Activated CD8-positive, alpha-beta memory T cell treated with anti-CD3 and anti-CD28 coated beads for 48 hours (primary cell): ENCODE measurements at places on chromosomes 5 and 9.

- DNase-seq: no peak
Observed at GRCh38 chr5:56530626-56531138, 284.7 kb upstream of the MAP3K1 start.

DNA sequence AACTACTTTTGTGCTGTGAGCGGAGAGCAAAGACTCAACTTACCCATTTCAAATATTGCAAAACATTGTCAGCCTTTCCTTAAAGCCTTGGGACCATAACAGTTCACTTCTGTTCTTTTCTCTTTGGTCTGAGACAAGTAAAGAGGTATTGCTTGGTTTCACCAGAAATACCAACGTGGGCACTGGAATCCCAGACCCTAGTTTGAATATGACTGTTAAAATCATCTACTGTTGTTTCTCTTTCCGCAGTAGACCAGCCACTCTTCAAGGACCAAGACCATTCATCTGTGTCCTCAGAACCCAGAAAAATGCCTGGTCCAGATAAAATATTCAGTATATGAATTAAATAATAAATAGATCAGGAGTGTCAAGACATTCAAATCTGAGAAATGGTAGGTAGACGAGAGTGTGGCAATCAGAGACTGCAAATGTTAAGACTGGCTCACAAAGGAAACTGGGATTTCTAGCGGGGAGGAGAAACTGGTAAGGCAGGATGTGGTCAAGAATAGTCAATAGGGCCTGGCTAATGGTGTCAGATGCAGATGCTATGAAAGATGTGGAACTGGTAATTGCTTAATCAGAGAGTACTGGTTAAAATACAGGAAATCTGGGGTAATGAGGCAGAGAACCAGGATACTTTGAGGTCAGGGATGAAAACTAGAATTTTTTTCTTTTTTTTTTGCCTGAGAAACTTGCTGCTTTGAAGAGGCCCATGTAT is 82.1 kb upstream of the IL33 start:
- DNase-seq: no peak

GRCh38 chr5:160470437-160471361 is 49.0 kb downstream of the PTTG1 start:
- DNase-seq: no peak

- no peak for DNase-seq
Observed at GRCh38 chr9:37917313-37917731, 13.4 kb upstream of the SLC25A51 start.

- DNase-seq: no peak
Observed at GRCh38 chr9:18124760-18125159, 349.2 kb upstream of the ADAMTSL1 start.

DNA sequence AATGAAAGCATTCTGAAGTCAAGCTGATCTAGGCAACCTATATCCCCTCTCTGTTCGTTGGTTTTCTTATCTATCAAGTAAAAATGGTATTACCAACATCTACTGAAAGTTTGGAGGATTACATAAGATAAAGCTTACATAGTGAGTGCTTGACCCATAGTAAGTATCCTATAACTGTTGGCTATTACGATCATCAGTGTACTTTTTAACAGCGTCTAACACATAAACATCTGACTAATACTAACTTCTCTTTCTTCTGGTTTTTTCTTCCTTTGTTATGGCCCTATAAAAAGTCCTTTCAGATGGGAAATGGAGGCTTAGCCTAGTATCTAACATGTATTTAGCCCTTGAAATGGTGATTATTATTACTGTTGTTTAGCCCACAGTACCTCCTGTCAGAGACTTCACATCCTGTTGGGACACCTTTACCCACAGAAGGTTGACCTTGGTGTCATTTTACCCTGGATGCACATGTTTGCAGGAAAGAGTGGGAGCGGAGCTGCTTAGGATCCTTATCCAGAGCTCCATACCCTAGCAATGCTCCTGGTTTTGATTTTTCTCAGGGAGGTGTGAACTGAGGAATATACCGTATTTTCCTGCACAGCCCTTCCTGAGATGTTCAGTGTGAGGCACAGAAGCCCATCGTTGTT is 6.0 kb downstream of the INSYN2B start:
- no peak for DNase-seq

DNA sequence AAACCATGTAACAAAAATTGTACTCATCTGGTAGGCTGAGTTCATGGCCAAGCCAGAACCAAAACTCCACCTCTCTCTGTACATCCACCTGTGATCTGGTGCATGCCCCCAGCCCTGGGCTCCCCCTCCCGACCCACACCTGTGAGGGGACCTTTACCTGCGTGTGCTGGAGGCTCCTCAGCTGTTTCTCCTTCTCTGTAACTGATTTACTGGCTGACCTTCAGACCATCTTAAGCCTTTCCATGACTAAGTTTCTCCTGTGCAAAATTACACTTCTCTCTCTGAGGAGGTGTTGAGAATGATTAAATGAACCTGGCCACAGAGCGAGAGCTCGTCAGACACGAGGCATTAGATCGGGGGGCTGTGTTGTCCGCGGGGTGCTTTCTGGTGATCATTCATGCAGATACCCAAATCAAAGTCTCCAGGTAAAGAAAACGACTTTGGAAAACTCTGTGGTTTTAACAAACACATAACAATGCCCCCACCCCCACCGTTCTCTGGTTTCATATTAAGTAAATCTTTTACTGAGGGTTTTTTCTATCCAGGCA is 136.4 kb downstream of the SEMA5A start:
- no peak for DNase-seq

DNA sequence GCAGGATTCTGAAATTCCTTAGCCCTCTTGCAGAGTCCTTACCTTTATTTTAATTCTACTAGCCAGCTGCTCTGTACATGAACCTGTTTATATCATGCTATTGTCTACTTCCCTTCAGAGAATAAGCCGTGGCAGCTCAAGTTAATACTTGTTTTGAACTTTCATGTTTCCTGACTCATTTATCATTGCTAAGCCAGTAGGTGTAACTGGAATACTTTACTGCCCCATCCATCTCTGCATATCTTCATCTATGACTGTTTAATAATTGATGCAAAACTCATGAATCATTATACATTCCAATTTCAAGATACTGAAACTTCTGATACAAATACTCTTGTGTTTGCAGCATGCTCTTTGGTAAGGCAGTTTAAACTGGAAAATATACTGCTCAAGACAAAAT is 174.7 kb downstream of the PPP2R2B start:
- DNase-seq: no peak

DNA sequence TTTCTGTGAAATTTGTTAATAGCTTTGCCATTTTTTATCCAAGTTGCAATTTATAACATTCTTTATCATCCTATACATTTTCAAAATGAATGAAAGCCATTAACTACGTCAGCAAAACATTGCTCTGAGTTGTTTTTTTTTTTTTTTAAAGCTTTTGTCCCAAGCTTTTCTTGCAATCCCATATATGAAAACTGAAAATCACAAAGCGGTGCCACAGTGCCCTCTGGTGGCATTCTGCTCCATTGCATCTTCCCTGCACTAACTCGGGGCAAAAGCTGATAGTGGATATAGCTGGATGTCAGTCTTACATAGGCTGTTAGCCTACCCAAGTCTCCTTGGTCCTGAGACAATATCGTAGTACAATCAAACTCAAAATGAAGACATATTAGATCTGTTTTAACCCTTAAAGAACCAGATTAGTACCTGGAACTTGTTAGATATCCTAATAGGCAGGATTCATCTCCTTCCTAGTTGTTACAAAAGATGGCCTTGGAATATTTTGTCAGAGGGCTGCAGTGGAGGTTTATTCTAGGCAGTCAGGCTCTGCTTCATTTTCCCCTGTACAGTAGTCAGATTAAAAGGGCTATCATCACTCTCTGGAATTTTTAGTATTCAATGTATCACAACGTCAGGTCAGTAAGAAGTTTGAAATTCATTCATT is 669.9 kb downstream of the PTPRD start:
- DNase-seq: peak; percentile 4

DNA sequence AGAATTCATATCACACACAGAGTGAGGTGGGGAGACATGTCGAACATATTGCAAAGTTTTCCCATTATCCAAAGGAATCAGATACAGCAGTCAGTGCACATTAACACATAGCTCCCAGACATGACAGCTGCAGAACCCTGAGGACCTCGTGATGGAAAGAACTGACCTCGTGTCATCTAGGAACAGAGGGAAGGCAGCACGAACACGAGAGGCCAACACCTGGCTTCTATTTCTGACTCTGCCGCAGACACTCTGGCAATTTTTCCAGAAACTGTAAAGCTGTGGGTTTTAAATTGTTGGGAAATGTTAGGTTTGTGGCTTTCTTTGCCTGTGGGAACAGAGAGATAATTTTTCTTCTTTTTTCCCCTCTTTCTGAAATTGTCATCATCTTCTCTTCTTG is 315.0 kb upstream of the PIK3R1 start:
- no peak for DNase-seq

- DNase-seq: no peak
Observed at GRCh38 chr5:156359476-156359875, 32.5 kb downstream of the SGCD start.

- DNase-seq: no peak
Observed at GRCh38 chr9:15306068-15306756, 804 bp downstream of the TTC39B start.

DNA sequence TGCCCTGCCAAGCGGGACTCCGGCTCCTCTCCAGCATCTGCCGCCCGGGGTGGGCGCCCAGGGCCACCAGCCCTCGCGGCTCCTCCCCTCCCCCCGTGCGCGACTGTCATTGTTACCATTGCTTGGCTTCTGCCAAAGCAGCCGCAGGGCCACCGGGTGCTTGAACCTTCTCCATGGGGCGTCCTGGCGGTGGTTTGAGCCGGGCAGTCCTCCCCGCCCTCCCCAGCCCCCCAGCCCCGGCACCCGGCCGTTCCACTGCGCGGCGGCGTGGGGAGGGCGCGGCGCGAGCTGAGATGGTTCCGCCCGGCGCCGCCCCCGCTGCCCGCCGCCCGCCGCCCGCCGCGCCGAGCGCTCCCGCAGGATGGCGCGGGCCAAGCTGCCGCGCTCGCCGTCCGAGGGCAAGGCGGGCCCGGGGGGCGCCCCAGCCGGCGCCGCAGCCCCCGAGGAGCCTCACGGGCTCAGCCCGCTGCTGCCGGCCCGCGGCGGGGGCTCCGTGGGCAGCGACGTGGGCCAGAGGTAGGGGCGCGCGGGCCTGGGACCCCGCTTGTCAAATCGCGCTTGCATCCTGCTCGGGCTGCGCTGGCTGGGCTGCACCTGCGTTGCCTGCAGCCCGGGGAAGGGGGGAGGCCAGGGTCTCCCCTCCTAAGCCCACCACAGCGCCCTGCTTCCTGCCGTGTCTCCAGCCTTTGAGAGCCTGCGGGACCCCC is 34.4 kb downstream of the KCNT1 start:
- no peak for DNase-seq

DNA sequence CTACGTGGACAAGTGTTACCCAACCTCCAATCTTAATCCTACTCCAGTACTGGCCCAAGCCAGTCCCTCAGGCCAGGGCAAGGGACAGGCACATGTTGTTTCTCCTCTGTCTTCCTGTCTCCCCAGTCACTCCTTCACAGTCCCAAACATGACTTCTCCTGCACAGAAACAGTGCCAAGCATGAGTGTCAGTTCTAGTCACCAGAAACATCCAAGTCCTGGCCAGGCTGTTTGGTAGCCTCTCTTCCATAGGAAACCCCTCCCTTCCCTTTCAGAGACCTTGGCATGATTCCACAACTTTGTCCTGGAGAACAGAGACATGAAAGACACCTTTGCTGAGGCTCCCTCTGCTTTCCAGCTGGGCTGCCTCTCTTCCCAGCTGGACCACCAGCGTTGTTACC is 56.2 kb upstream of the SLC2A8 start:
- DNase-seq: no peak

GRCh38 chr9:83449983-83450382 is 88.2 kb downstream of the FRMD3 start:
- no peak for DNase-seq

DNA sequence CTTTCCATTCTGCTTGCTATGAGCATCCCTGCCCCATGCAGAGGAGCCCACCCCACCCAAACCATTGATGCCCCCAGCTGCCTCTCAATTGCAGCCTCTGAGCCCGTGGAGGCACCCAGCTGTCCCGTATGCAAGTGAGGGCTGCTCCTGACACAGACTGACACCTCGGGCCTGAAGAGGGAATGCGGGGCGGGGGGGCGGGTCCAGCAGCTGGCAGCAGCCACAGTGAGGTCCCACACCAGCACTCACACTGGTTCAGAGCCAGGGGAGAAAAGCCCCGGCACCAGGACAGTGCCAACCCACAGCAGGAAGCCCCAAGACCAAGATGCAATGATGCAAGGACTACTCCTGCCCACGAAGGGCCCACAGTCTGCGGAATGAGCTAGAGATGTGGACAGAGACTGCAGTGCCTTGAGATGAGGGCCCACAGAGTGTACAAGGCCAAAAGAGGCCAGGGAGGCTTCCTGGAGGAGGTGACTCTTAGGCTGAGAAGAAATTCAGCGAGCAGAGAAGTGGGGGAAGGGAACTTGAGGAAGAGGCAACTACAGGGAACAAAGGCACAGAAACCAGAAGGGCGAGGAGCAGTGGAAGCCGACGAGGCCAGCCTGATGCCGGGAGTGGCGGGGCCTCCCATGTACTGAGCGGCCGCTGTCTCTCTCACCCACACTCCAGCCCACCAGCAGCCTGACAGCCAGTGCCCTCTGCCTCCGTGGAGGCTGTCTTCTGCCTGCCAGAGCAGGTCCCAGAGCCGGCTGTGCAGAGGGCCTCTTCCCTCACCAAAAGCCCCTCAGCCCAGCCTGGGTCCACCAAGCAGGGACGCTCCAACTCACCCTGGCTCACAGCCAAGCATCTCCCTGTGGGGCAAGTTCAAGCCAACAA is 9.2 kb downstream of the EEIG1 start:
- no peak for DNase-seq

DNA sequence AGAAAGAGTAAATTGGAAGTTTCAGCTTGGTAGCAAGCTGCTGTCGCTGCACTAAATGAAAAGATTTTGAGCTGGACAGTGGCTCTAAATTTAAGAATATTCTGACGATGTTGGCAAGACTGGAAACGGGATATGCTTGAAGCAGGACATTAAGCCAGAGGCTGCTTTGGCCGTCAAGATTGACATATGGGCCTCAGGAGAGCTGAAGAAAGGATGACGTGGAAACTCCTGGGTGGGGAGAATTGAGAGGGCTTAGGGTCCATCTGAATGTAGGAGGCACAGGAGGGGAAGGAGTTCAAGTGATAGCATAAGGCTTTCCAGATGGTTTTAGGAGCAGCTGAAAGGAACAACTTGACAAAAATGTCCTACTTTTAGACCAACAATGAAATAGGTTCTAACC is 108.9 kb downstream of the PAPPA start:
- no peak for DNase-seq

DNA sequence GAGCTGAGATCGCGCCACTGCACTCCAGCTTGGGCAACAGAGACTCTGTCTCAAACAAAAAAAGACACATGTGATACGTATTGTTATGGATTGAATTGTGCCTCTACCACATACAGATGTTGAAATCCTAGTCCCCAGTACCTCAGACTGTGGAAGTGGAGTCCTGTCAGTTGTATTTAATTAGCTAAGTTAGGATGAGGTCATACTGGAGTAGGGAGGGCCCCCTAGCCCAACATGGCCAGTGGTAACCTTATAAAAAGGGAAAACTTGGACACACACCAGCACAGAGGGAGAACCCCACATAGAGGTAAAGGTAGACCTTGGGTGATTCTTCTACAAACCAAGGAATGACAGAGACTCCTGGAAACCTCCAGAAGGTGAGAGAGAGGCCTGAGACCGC is 119.8 kb downstream of the GADD45G start:
- no peak for DNase-seq
